NCI-H748 treated with DMSO at 0.1 percent for 48 hours (cell line): ENCODE measurements at places on chromosomes 13 and 19.

DNA sequence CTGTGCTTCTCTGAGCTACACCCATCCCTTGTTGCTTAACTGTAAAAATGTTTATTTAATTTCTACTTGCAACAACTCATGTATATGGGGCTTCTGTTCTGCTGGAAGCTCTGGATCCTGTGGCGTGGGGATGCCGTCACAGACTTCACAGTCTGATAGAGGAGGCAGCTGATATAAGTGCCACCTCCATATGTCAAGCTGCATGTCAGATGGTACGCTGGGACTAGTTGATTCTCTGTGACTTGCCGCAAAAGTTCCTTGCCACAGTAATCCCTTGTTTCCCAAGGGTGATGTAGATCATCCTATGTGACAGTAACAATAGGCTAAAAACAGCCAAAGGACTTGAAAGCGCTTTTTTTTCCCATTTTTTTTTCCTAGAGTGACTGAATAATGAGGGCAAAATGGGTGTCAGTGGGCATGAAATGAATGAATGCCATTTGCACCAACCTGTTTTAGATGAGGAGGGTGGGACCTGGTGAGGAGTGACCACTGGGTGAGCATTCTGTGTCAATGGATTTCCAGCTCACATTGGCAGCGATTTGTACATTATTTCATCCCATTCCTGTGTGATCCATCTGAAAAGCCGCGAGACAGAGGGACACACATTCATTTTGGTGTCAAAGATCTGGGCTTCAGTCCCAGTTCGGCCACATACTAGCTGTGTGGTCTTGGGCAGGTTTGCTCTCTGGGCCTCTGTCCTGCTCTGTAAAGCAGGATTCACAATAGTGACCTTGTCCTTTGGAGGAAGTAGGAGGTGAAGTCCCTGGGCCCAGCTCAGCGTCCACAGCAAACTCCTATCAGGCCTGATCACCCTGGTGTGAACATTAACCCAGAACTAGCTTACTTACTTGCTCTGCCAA, 88.9 kb upstream of the RNF113B start:
- DNase-seq, result no peak

GRCh38 chr19:47040869-47041268, 7.6 kb downstream of the TMEM160 start:
- no peak for DNase-seq

GRCh38 chr13:112851107-112852038, 117.6 kb upstream of the MCF2L start:
- no peak for DNase-seq

DNA sequence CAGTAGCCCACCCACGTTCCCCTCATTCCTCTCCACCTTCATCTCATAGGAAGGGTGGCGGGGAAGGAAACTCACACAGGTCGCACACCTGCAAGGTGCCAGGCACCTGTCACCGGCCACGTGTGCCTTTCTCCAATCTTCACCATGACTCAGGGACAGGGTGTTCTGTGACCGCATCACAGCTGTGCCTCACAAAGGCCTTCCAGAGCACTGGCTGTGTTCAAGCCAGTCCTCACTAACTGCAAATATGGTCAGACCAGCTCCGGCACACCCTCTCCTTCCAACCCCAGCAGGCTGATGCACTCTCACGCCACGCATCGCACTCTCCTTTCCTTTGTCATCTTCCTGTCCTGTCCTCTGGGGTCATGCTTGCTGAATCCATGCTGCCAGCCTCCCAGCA, 415.9 kb downstream of the IRS2 start:
- no peak for DNase-seq

- peak; percentile 46 for DNase-seq
Observed at GRCh38 chr13:61286148-61286745, 129.4 kb downstream of the PCDH20 start.

GRCh38 chr13:24612726-24613125, 67.5 kb upstream of the ATP12A start:
- no peak for DNase-seq
